NCI-H2081 treated with DMSO at 0.1 percent for 48 hours (cell line): ENCODE measurements at places on chromosomes 5 and 9.

DNA sequence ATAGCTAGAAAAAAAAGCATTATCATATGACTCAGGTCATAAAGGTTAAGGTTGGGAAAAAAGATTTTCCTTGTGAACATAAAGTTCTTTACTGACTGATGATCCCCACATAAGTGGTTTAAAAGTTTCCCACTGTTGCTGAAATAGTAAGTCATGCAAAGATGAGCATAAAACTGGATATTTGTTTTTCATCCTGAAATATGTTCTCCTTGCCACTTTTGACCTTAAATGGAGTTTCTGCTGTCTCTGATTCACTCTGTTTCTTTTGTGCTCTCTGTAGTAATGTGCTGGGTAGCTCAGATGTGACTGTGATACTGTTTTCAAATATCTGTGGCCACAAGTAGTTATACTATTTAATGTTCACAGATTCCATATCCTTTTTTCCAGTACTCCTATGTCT lies 162.5 kb upstream of the GAS1 start:
- no peak for DNase-seq

- DNase-seq: no peak
Observed at GRCh38 chr5:131810510-131811249, 13.9 kb upstream of the FNIP1 start.

DNA sequence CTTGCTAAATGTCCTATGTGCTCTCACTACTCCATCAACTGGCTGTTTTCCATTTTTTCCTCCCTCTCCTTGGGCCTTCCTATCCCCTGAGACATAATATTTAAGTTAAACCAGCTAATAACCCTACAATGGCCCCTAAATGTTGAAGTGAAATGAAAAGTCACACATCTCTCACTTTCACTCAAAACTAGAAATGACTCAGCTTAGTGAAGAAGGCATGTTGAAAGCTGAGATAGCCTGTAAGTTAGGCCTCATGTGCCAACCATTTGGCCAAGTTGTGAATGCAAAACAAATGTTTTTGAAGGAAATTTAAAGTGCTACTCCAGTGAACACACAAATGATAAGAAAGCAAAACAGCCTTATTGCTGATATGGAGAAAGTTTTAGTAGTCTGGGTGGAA lies 48.8 kb upstream of the CDH10 start:
- no peak for DNase-seq

DNA sequence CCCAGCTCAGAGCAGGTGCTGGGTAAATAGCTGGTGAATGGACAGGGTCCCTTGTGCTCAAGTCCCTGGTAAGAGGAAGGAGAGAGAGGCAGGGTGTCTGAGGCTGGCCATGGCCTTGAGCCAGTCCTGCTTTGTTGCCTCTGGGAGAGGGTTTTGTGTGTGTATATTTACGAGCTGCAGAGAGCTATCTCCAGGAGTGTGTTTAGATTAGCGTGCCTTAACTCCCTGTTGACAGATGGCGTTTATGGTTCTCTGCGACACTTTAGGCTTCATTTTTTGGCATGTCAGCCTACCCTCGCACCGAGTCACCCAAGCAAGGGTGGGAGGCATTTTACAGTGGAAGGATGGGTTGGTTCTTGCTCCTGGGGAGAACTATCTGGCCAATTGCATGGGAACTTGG lies 22.2 kb downstream of the HMCN2 start:
- no peak for DNase-seq

GRCh38 chr5:555058-555623 lies 30.9 kb upstream of the SLC9A3 start:
- no peak for DNase-seq

DNA sequence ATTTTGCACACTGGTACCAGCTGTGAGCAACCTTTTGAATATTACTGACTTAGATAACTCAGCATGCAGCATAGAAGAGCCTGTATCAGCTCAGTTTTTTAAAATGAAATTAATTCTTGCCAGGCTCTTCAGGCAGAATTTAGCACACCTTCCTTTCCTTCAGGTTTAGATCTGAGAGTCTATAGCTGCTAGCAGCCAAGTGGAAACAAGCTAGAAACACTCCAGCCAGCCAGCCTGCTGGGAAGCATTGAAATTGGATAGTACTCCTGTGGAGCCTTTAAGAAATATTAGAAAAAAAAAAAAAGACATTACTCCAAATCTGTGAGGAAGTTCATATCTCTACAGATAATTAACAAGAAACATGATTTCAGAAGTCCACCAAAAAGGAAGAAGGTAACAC lies 812.2 kb downstream of the DTWD2 start:
- no peak for DNase-seq

GRCh38 chr9:126471084-126471624 lies 142.6 kb upstream of the LMX1B start:
- no peak for DNase-seq

GRCh38 chr9:17519761-17520160 lies 59.1 kb upstream of the SH3GL2 start:
- no peak for DNase-seq

DNA sequence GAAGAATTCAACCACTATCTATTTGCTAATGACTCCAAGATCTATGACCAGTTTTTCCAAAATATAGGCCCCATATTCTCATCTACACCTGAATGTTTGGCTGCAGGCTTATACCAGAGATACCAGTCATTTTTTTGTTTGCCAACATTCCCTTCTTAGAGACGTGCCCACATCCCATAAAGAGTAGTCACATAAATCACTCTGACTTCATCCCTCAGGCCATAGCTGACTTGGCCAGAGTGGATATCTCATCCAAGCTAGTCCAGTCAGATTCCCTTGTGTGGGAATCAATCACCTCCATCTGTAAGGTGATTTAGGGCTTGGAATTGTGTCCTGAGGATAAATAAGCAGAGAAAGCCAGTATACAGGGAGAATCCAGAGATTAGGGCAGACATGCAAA lies 124.3 kb upstream of the SLC24A2 start:
- no peak for DNase-seq

GRCh38 chr9:83588256-83588655 lies 34.7 kb upstream of the IDNK start:
- DNase-seq: no peak

DNA sequence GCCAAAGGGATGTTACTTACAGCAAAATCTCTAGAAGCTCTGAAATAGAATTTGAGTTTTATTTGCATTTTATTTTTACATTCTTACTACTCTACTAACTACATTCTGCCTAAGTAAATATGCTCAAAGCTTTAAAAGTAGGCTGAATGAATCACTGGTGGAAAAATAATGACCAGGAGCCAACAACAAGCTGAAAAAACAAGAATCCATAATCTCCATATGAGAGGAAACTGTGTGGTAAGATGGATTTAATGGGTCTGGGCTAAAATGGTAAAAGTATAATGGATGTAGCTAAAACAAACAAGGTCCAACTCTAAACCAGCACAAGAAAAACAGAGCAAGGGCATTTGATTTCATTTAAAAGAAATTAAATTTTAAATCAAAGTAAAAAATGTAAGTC lies 525.8 kb upstream of the FTMT start:
- no peak for DNase-seq

- DNase-seq: no peak
Observed at GRCh38 chr5:149030838-149031397, 31.9 kb downstream of the SH3TC2 start.

- DNase-seq: no peak
Observed at GRCh38 chr5:102971676-102972293, 148.2 kb downstream of the GIN1 start.

GRCh38 chr9:78239506-78239905 lies 3.6 kb downstream of the CEP78 start:
- DNase-seq: no peak

- DNase-seq: no peak
Observed at GRCh38 chr9:86703346-86703745, 244.0 kb downstream of the GAS1 start.

DNA sequence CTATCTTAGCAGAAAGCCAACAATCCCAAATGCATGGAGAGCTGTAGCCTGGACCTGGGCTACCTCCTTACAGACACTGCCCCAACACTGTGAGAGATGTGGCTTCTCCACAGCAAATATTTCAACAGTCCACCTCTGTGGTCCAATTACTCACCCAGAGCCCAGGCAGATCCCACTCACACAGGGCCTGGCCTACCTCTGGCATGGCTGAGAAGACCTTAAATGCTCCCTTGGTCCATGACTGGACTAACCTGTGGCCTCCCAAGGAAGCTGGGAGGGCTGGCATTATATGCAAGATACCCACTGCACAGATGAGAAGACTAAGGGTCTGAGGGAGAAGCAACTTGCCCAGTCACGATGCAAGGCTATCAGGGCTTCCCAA lies 22.8 kb upstream of the SLC25A51 start:
- DNase-seq: no peak

GRCh38 chr5:169139480-169140050 lies 161.4 kb downstream of the SLIT3 start:
- no peak for DNase-seq

- DNase-seq: no peak
Observed at GRCh38 chr9:111186021-111186530, 143.9 kb downstream of the OR2K2 start.

GRCh38 chr5:146426853-146427618 lies 20.1 kb upstream of the TCERG1 start:
- no peak for DNase-seq

DNA sequence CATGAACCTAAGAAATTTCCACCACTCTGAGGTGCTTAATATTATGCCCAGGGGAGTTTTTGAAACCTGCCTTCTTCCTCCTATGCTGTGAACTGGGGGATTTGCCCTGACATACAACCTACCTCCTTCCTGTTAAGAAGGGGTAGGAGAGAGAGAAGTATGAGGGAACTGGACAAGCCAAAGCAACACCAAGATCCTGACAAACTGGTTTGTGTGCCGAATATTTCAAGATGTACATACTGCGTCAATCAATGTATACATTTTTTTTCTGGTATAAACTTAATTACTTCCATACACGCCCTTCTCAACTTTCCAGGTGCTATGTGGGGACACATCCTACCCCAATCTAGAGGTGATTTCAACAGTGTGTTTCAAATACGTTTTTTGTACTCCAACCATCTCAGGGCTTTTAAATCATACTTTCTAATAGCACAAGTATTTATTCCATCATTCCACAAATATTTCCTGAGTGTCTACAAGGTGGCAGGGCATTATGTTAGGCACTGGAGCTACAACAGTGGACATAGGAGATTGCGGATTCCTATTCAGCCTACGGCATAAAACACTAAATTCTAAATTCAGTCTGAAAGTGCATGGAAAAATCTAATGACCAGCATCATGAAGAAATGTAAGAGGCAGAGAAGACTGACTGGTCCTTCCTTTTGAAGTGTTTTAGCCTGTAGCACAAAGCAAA lies 70.1 kb upstream of the IFNK start:
- no peak for DNase-seq

DNA sequence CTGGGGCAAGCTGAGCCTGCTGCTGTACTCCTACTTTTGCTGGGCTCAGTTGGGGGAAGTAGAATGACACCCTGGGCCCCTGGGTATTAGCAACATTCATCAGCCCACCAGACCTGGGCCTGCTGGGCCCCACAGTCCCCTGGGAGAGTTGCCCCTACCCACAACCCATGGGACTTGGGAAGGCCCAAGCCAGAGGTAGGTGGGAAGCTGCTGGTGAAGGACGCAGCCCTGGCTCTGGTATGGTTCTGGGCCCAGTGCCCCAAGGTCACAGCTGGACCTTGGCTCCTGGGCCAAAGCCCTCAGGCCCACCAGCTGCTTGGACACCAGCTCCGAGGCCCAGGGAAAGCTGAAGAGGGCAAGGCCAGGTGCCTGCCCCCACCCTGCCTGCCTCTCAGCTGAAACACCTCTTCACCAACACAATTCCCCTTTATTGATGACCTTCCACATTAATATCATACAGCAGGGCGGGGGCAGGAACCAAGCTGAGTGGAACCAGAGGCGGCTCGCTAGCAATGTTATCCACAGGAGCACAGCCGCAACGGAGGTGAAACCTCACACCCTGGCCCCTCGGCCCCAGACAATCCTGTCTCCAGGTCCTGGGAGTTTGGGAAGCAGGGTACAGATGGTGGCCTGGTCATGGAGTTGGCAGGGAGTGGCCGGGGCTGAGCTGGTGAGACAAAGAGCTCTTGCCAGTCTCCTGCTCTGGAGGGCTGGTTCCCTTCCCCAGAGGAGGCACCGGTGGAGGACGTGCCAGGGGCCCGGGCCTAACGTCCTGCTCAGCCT lies 13.7 kb downstream of the DOLPP1 start:
- DNase-seq: no peak
